AG09319 (cell line): ENCODE measurements at places on chromosomes 1 and 21.

- DNase-seq, result no peak
Observed at GRCh38 chr1:230355128-230355527, 71.0 kb downstream of the PGBD5 start.

DNA sequence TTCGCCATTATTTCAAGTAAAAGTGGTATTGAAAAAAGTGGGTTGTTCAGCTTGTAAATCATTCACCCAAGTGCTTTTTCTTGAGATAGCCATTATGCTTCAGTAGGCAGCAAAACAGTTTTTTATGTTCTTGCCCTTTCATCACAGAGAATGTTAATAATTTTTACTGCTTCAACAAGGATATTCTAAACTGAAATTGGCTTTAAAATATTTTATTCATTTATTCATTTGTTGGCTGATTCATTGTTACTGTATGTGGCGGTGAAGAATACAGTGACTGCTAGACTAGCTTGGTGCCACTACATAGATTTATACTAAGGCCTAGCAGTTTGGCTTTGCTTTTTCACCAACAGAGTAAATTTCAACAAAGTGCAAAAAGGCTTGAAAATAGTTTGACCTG is 121.5 kb downstream of the OLFML2B start:
- DNase-seq, result no peak

- no peak for DNase-seq
Observed at GRCh38 chr21:44394733-44395132, 41.3 kb downstream of the TRPM2 start.

GRCh38 chr1:151165281-151165737 is 393 bp downstream of the LYSMD1 start:
- no peak for DNase-seq

DNA sequence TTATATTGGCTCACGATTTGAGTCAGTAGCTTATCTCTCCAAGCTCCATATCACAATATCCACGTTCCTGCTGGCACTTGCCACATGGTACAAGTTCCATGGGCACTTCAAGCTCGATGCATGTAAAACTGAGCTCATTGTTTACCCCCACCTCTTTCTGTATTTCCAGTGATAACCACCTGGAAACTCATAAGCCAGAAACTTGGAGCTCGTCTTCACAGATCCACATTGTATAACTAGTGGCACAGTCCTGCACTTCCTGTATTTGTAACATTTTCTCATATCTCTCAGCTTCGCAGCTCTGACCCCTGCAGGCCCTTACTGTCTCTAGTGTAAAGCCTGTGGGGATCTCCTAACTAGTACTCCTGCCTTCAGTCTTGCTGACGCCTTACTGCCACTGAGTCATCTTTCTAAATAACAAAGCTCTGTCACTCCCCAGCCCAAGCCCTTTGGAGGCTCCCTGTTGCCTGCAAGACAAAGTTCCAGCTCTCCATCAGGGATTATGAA is 6.5 kb upstream of the C2CD4D start:
- DNase-seq, result no peak
